ENCODE measurements at places on chromosomes 1 and 21. TPM values are rescaled to one million over a fixed set of nuclear protein-coding genes. Genes with fewer than 3 reads are reported as not detected.

- no peak for DNase-seq
Observed at GRCh38 chr21:37787456-37787855, 128.8 kb downstream of the KCNJ6 start.

DNA sequence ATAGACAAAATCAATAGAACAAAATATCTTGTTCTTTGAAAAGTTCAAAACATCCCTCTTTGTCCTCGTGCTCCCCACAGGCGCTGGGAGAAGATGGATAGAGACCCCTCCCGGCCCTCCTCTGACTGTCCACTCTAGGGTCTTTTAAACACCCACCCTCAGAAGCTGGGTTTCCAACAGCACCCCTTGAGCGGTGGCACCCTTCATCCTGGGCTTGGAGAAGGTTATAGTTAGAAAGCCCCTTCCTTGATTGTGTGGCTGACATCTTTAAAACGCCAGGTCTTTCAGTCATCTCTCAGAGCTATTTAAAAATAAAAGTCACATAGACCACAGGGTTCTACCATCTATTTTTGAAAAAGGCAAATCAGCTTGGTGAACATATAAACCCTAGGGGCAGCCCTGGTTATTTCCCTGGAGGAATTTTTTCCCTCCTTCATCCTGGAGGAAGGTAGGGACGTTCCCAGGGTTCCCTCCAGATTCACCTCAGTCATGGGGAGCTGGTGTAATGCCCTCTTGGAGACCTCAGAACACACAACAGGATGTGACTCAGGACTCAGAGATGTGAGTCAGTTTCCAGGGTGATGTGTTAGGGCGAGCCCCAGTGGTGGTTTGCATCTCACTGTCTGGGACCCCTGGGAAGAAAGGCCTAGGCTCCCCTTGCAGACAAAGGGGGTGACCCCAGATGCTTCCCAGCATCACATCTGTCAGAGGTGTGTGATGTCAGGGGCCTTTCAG is 138.5 kb downstream of the CLIC6 start:
- no peak for DNase-seq

DNA sequence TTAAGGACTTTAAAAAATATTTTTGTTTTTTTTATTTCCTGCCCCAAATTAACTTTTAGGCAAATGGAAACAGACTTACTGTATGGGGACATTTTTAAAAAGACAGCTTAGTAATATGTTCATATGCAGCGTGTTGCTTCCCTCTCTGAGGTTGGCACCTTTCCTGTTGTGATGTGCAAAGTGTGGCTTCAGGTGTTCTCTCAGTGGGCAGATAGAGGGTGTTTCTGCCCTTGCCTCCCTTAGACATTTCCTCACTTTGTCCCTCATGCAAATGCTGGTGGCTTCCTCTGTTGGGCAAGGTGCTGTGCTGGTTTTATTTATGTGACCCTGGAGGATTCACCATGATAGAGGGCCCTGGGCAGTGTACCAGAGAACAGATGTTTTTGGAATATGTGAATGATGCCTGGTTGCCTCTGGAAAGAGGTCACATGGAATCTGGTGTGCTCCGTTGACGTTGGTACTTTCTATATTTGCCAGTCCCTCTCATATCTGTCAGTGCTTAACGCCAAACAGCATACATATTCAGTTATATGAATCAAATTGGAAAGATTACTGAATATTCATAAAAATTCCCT is 123.5 kb downstream of the PATJ start:
- no peak for DNase-seq

DNA sequence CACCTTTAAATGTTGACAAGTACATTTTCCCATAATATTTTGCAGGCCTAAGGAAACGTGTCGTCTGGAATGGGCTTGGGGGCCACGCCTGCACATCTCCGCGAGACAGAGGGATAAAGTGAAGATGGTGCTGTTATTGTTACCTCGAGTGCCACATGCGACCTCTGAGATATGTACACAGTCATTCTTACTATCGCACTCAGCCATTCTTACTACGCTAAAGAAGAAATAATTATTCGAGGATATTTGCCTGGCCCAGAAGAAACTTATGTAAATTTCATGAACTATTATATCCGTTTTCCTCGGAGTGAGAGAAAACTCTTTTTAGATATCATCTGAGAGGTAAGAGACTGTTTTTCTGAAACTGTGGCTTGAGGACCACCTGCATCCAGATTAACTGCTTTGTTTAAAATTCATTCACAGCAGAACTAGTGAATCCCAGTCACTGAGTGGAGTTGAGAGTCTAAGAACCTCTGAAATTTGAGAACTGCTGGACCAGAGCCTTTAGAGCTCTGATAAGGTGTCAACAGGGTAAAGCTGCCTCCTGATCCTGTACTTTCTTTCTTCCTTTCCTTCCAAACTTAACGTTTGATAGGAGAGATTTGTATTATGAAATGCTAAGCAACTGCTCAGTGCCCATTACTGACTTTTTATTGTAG is 811 bp downstream of the EXO1 start:
- DNase-seq: no peak

- DNase-seq: no peak
Observed at GRCh38 chr1:196954778-196955177, 11.2 kb downstream of the CFHR2 start.

DNA sequence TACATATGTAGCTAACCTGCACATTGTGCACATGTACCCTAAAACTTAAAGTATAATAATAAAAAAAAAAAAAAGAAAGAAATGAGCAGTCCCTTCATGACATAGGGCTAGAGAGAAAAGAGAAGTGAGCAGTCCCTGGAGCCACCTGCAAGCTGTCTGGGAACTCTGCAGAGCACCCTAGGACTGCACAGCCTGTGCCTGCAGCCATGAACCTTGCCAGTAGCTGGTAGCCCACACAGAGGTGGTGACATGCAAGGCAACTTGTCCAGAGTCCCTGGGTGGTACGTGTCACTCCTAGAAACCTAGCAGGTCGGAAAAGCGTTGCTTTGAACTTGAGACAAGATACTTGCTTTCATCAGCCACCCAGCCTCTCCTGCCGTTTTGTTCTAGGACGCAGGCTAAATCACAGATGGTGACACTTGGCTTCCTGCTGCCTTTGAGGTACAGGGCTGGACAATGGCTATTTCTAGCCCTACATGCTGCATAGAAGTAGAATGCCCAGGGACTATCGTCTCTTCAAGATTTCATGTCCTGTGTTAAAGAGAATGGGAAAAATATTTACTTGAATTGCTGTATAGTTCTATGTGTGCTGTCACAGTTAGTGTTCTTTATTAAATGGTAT is 260.9 kb downstream of the LTN1 start:
- no peak for DNase-seq

DNA sequence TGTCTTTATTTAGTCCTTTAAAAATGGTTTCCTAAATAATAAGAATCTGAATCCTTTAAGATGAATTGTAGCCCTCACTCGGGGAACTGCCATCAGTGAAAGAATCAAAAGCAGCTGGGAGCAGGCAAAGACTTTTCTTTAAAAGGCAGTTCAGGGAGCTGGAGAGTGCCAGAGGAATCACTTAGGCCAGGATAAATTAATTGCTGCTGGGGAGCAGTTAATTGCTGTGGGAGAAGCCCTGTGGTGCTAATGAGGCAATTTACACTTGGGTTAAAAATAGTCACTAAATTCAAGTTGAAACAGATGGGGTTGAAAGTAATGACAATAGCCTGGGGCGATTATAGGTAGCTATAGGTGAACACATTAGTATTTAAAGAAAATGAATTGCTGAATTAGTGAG is 38.7 kb upstream of the COL24A1 start:
- no peak for DNase-seq

GRCh38 chr1:43069461-43070050 is 102.5 kb downstream of the EBNA1BP2 start:
- peak; percentile 32 for DNase-seq

GRCh38 chr1:100396651-100397050 is 44.3 kb downstream of the CDC14A start:
- no peak for DNase-seq

- DNase-seq: no peak
Observed at GRCh38 chr1:246398126-246398813, 108.8 kb downstream of the SMYD3 start.

DNA sequence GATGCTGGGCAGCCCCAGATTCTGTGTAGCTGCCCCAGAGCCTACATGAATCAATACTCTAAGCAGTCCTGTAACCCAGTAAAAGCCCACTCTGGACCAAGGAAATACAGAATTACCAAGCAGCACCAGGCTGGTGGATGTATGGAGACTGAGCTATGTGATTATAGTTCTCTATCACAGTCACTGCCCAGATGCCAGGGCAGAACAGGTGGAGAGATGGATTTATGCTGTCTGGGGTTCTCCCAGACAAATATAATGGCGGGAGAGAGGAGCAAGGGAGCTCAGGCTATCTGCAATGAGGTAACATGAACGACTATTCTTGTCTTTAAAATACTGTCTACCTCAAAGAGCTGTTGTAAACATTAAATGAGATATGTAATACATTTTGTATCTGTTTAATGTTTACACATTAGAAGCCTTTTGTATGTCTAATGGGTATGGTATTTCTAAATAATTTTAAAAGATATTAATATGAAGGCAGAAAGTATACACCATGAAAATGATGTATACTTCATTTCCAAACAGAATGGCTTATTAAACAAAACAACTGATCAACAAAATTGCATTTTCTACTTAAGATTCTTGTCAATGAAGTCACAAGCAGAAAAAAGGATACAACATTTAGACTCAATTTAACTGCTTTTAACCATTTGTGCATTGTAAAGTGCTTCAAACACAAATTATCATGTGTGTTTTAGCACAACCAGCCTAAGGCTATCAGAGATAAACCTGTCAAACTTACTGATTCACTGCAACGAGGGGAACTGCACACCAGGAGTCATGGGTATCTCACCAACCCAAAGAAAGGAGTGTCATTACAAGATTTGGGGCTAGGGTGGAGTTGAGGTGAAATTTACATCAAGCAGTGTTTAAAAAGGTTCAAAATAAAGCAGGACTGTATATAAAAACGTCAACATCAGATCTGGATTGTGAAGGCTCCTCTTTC is 3.0 kb downstream of the SDE2 start:
- DNase-seq: no peak

DNA sequence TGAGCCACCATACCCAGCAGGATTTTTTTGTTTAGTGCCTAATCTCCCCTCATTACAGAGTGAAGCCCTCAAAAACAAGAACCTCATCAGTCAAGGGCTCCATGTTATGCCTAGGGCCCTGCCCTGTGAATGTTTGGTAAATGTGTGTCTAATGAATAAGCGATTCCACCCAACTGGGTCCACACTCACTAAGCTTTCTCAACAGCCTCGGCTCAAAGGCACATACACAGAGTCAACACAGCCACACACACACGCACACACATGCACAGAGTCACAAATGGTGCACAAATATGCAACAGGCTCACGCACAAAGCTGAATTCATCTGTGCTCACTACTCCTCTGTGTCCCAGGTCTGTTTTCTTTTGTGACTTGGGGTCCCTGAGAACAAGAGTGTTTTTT is 11.7 kb upstream of the SYNC start:
- no peak for DNase-seq

DNA sequence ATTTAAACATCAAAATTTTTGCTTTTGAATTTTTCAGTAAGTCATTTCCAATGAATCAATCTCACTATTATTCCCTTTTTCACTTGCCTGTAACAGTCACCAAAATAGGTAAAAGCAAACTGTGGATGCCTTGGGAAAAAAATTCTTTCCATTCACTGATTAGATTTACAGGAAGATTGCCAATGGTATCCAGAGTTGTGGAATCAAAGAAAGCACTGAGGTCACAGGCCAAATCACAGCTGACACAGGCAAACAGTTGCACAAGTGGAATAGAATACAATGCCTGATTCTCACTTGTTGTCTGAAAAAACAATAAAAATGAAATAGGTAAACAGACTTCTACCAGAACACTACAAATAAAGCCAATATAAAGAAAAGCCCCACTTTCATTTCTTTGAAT is 48.4 kb downstream of the LTN1 start:
- no peak for DNase-seq

DNA sequence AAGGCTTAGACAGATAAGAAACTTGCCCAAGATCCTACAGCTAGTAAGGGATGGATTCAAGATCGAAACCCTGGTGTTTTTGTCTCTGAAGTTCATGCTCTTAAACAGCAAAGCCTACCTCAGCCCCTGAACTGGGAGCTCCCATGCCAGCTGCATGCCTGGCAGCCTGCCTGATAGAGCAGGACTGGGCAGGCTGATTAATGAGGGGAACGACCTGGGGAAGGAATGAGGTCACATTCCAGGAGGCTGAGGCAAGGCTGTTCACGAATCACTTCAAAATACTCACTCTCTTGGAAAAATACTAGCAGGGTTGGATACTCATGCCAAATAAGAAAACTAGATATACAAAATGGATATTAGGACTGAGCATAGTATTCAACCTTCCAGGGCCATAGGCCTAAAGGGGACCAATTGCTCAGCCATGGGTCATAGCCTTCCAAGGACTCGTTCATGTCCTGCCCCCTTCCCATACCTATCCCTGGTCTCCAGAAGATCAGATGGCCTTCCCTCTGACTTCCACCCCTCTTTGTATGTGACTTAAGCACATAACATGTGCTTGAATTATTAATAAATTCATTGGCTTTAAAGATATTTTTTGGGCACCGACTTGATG is 15.6 kb upstream of the TACSTD2 start:
- DNase-seq: peak; percentile 53

GRCh38 chr21:37450445-37450941 is 83.9 kb downstream of the DYRK1A start:
- no peak for DNase-seq

DNA sequence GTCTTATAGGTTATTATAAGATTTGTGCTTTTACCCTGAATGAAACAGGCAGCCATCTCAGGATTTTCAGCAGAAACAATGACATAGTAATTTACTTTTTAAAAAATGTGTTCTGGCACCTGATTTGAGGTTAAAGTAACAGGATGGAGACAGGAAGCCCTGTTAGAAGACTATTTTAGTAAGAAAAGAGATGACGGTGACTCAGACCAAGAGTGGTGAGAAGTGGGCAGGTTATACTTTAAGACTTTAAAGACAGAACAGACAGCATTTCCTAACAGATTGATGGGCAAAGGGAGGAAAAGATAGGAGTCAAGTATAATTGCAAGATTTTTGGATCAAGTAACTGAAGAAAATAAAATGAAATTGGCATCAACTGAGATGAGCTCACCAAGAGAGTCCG is 436.8 kb upstream of the NR5A2 start:
- no peak for DNase-seq

GRCh38 chr1:81582467-81582986 is 218.2 kb upstream of the ADGRL2 start:
- DNase-seq: no peak

GRCh38 chr1:20634594-20635084 is 1.4 kb downstream of the PINK1 start:
- DNase-seq: peak; percentile 36

DNA sequence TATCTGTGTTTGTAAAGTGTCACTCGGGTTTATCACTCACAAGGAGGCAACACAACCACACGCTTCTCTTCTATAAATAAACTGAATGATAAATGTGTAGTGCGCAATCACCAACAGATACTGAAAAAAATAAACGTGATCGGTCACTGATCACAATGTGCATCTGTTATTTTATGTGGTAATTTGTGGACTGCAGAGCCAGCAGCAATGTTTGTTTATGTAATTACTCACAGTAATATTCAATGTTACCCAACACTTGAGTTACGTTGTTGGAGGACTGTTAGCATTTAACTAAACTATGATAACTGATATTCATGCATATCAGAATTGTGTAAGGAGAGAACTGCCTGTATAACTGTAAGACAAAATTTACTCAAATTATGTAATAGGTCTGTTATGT is 129.6 kb downstream of the USH2A start:
- DNase-seq: no peak

Gene AMY1B
- polyA plus RNA-seq: 0.19 TPM

Gene ZSWIM5
- polyA plus RNA-seq: 0.51 TPM

Gene EXTL1
- polyA plus RNA-seq: 2.2 TPM

Gene KPRP
- polyA plus RNA-seq: not detected

Gene TEX38
- polyA plus RNA-seq: not detected

Gene SERINC2
- polyA plus RNA-seq: 34.5 TPM

Gene GFI1
- 0.13 TPM for polyA plus RNA-seq

Gene CA6
- not detected for polyA plus RNA-seq

Measured in muscle of leg (tissue), 16 donors.